ENCODE measurements at places on chromosomes 6 and 20. TPM values are rescaled to one million over a fixed set of nuclear protein-coding genes. Genes with fewer than 3 reads are reported as not detected.

GRCh38 chr6:157653521-157653920 is 169.5 kb upstream of the SNX9 start:
- no peaks in the 10 kb centered on the region for H3K27me3 ChIP-seq
- no peak overlapping the region for H3K4me3 ChIP-seq
- peaks cover 61% of the 10 kb centered on the region for H3K4me1 ChIP-seq
- H3K36me3 ChIP-seq, result no peaks in the 10 kb centered on the region

TBPL1 gene
- 18.0 TPM for total RNA-seq

MBOAT1 gene
- 9.6 TPM for total RNA-seq

ZSCAN16 gene
- 7.7 TPM for total RNA-seq

GRCh38 chr6:169241688-169242350 is 11.8 kb downstream of the THBS2 start:
- no peaks in the 10 kb centered on the region for H3K36me3 ChIP-seq
- H3K4me1 ChIP-seq, result no peaks in the 10 kb centered on the region
- DNase-seq, result no peak
- no peak overlapping the region for H3K4me3 ChIP-seq

- H3K27ac ChIP-seq, result no peak overlapping the region
- no peaks in the 10 kb centered on the region for H3K27me3 ChIP-seq
- no peaks in the 10 kb centered on the region for H3K36me3 ChIP-seq
- no peak overlapping the region for H3K4me3 ChIP-seq
- no peaks in the 10 kb centered on the region for H3K4me1 ChIP-seq
These were observed 10.0 kb upstream of the FAM110A start for GRCh38 chr20:823574-823902.

DNA sequence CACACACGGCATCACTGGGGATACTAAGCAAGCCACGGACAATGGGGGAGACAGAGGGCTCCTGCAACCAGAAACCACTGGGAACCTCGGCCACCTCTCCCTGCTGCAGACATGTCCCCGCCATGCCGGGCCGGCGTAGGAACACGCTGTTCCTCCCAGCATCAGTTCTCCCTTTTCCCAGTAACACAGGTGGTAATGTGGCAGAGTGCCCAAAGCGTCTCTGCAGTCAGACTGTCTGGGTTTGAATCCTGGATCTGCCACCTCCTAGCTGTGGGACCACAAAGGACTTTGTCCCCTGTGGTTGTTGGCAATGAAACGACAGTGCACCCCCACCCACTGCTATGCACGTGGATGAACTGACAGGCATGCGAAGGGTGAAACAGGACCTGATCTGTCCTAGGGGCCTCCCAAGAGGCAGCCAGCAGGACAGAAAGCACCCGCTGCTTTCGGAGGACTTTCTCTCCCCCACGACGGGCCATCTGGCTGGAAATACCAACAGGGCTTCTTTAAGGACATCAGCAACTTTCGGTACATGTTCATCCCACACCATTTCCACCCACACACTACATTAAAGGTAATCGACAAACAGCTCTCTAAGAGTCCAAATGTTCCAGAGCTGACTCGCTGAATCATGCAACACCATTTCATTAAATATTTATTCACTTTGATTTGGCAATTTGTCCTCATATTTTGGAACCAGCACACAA is 74.1 kb downstream of the SULF2 start:
- no peak overlapping the region for H3K4me3 ChIP-seq
- no peak overlapping the region for H3K27ac ChIP-seq
- no peak for DNase-seq
- H3K27me3 ChIP-seq, result no peaks in the 10 kb centered on the region
- H3K36me3 ChIP-seq, result no peaks in the 10 kb centered on the region
- no peaks in the 10 kb centered on the region for H3K4me1 ChIP-seq

DNA sequence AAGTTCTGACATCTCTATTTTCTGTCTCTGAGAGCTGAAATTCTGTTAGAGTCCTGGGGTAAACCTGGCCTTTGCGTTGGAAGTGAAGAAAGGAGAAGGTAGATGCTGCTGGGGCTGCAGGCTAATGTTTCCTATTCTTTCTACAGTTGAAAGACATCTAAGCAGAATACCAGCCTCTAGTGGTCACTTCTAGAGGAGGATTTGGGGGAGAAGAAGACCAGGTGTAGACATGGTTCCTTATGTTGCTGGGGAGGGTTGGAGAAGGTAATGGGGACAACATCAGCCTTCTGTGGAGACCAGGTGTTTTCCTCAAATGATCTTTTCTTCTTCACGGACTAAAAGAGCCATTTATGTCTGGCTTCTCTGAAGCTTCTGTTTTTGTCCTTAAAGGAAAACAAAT is 62.6 kb downstream of the BTBD3 start:
- no peaks in the 10 kb centered on the region for H3K36me3 ChIP-seq
- H3K27me3 ChIP-seq, result no peaks in the 10 kb centered on the region
- DNase-seq, result no peak
- no peaks in the 10 kb centered on the region for H3K4me1 ChIP-seq
- no peak overlapping the region for H3K4me3 ChIP-seq

- no peaks in the 10 kb centered on the region for H3K4me1 ChIP-seq
- H3K36me3 ChIP-seq, result no peaks in the 10 kb centered on the region
- H3K4me3 ChIP-seq, result no peak overlapping the region
- no peak overlapping the region for H3K27ac ChIP-seq
- H3K27me3 ChIP-seq, result no peaks in the 10 kb centered on the region
- DNase-seq, result no peak
These were observed 114.2 kb upstream of the PHACTR1 start for GRCh38 chr6:12602342-12602741.

ZNF311 gene
- 1.0 TPM for total RNA-seq

Measured in thyroid gland (tissue), 4 donors.